Activated CD4-positive, alpha-beta memory T cell treated with anti-CD3 and anti-CD28 coated beads for 36 hours (primary cell): ENCODE measurements at places on chromosomes 16 and 17.

- DNase-seq: no peak
These were observed 90.2 kb downstream of the SMG6 start for GRCh38 chr17:2213291-2213960.

DNA sequence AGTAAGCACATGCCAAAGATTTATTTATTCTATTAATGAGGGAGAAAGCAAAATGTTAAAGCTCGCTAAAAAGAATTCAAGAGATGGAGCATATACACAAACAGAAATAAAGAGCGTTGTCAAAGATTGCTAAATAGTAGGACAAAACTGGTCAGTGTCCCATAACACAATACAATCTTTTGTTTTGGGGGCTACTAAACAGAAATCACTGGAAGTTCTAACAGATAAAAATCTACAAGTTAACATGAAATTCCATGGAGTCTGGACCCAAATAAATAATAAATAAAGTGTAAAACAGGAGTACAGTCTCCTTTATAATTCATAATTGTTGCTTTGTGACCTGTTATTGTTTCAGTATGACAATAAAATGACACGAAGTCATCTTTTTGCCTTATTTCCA is 115.2 kb upstream of the CNTNAP4 start:
- DNase-seq: no peak

DNA sequence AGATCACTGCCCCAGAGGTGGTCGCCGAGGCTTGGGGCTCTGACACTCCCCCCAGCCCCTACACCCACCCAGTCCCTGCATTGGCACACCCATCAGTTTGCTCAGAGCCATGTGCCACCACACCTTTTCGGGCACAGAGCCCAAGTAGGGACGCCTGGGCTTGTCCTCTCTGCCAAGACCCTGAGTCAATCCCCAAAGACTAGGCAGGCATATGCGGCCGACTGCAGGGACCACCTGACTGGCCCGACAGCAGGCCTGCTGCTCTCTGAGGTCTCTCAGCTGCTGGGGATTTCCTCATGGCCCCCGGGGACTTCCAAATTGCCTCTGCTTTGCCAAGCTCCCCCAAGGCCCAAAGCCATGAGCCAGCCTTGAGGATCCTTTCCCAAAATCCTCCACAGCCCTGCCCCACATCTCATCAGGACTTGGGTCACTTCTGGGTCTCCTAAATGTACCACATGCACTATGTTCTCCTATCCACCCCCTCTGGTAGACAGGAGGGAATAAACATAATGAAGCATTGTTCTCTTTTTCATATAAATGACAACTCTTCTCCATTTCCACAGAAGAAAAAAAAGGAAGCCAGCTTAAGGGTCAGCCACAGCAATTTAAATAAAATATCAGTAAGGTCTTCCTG is 30.6 kb downstream of the MYO18A start:
- no peak for DNase-seq

DNA sequence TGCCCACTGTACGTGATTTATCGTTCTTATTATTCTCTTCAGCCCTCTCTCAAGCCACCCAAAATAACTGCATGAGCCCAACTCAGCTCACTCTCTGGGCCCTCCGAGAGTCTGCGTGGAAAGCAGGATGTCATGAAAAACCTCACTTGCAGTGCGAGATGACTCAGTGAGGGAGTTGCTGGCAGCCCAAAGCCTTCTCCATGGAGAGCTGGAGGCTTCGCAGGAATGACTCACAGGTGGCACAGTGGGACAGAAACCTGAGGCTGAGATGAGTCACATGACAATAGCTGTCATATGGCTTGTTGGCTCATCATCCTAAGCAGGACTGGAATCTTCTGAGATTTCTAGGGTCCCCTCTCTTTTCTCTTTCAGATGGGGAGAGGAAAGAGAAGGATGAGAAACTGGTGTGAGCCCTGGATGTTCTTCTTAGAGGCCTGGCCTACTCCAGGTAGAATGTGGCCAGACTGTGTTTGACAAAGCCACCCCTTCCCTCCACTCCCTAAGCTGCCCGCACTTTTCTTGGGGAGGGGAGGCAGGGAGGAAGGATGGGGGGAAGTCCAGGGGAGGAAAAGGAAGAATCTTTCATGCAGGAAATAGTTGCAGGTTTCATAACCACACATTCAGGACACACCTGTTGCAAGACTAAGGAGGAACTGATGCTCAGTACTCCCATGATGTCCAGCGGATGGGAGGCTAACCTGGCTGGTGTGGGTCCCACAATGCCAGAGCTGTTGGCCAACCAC is 160.6 kb upstream of the RPL38 start:
- peak; percentile 81 for DNase-seq

GRCh38 chr17:72305472-72305871 is 184.7 kb downstream of the SOX9 start:
- no peak for DNase-seq

DNA sequence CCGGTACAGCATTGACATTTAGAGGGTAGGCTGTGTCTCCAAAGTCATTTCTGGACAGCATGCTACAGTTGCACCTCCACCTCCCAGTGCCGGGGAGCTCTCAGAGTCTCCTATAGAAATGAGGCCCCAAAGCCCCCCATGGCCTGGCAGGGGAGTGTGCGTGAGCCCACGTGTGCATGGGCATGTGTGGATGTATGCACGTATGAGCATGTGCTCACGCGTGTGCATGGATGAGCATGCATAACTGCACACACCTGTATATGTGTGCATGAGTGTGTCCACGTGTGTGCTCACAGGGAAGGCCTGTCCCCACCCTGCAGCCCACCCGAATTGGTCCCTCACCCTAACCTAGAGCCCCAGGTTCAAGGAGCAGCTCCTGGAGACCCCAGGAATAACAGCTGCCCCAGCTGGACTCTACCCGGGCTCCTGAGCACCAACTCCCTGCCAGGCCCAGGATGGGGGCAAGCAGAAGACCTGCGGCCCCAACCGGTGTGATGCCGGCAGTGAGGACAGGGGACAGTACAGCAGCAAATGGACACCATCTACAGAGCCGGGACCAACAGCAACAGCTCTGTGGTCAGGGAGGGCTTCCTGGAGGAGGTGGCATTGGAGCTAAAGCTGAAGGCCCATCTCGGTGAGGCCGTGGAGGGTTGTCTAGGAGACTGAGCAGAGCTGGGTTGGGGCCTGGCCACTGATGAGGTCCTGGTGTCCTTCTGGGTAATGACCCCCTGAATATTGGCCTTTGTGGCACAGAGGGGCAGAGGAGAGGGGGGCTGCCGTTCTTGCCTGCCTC is 35.1 kb downstream of the ZNF469 start:
- no peak for DNase-seq

GRCh38 chr16:3822366-3823045 is 58.0 kb downstream of the CREBBP start:
- no peak for DNase-seq

DNA sequence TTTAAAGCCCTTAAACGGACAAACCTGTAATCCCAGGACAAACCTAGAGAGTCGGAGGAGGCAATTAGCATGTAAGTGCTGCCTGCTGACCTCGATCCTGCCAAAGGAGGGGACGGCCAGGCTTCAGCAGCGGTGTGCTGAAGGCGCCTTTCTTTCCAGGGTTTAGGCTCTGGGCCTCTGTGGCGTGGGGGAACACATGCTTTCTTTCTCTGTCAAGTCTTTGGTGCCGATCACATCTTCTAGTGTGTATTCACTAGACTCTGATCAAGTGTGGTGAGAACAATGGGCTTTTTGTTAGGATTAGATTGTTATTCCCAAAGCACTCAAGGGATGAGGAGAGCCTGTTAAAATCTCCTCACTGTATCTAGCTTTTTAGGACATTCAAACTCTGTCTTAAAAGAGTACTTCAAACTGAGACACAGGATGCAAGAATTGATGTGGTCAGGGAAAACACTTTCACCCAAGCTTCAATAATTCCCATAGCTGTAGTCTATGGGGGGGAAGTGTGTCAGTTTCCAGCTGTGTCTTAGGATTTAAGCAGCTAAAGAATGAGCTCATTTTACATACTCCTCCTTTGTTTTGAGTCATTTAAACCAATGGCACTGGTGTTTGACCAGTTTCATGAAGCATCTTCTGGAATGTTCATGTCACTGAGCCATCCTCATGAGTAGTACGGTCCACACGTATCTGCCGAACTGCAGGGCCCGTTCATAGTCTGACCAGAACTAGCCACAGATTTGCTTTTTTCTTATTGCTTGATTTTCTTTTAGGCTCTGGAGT is 51.2 kb downstream of the RPA1 start:
- DNase-seq: no peak

- DNase-seq: no peak
These were observed 53.1 kb downstream of the SCNN1B start for GRCh38 chr16:23355106-23355670.

- no peak for DNase-seq
These were observed 729.4 kb downstream of the CDH11 start for GRCh38 chr16:64392456-64392855.
